T-cell (primary cell): ENCODE measurements at places on chromosomes 2 and 18.

DNA sequence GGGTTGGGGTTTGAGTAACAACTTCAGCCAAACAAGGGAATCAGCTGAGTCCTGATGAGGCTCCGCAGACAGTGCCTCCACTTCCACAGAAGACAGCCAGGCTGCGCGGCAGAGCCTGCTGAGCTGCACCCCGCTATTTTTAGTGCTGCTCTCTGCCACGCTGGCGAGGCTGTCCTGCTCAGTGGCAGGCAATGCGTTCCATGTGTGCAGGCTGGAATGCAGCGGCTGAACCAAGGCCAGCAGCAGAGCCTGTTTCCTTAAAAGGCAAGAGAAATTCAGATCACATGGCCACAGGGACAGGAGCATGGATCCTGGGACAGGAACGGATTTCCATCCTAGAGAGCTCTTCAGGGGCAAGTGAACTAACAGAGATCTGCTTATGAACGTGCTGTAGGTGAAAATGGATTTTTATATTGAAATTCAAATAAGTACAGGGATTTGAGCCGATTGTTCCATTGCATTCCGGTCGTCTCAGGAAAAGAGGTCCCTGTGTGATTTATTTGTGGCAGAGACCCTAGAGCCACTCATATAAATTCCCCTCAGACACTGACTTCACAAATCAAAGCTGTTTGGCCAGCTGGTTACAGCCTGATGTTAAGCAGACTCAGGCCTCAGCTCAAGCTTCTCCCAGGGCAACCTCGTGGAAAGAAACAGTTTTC is 98.7 kb downstream of the COL6A3 start:
- no peak for DNase-seq

DNA sequence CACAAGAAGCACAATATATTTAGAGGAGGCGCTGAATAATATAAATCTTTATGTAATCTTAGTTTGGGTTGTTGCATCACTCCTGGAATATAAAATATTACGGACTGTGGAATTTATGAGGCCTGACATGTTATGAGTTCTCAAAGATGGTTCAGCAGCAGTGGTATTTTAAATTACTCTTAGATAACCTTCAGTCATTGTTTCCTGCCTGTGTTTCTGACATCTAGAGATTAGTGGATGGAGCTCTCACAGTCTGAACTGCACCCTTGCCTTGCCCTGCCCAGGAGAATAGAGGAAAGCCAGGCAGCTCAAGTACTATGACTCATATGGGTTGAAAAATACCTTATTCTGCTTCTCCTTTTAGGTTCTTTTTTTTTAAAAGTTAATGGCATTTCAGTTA is 70.0 kb downstream of the ACSL3 start:
- no peak for DNase-seq

DNA sequence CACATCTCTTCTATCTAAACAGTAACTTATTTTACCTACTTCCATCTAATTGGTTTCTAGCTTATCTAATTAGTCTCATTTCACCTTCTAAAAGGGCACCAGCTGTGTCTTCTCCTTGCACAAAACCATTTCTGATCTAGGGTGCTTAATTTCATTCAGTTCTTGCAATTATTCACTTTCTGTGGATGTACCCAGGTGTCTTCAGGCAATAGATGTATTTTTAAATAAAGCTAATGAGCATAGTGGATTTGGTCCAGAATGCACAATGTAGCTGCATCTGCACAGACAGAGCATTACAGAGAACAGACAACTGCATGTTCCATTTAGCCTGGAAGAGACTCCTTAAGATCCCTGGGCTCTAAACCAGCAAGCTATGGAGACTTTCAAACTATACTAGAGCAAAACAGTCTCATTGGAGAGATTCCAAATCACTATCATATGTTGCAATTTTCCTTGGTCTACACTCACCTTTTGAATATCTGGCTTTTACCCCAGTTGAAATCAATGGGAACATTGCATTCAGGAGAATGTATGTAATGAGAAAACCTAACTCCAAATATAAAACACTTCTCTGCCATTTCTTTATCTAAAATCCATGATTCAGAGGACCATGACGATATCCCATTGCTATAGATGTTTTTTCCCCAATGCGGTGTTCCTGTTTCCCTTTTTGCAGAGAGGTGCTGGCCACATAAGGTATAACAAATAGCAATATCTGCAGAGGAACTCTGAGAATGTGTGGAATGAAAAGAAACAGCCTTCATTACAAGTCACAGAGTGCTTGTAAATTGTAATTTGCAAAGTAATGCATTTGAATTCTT is 3.5 kb upstream of the RFX8 start:
- DNase-seq: no peak

DNA sequence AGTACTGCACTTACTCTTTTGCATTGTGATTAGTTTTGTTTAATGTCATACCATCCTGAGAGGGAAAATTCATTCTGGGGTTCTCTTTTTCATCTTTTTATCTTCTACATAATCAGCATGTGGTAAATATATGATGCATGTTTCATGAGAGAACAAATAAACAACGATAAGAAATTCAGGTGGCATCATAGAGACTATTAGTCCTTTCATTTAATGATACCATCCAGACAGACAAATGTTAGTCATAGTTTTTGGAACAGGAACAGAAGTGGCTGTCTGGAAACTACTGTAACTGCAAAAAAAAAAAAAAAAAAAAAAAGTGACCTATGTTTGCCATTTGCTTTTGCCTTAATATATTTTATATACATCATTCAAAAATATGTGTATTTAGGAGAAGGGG is 761.0 kb downstream of the EPHA4 start:
- no peak for DNase-seq

DNA sequence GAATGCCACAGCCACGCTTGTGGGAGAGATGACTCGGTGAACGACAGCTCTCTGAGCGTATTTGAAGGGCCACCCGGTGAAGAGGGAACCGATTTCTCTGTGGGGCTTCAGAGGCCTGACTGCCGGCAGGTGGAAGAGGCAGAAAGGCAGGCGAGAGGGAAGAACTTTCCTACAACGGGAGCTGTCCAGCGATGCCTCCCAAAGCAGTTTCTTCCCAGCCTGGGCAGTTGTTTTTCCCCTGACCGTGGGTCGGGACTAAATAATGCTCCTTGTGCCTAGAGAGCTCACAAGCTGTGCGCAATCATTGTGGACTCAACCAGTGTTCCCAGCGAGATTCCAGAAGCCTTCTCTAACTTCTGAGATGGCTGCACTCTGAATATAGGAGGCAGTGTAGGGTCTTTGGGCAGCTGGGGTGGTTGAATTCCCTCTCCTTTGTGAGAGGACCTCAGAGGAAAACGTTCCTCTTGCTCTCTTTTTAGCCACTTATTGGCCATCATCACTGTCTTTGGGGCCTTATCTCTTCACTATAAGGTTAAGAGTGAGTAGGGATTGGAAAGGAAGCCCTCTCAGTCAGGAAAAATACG is 710 bp downstream of the SEC11C start:
- DNase-seq: no peak

- DNase-seq: no peak
Measured at GRCh38 chr2:208584378-208584985, 177.9 kb downstream of the PTH2R start.

DNA sequence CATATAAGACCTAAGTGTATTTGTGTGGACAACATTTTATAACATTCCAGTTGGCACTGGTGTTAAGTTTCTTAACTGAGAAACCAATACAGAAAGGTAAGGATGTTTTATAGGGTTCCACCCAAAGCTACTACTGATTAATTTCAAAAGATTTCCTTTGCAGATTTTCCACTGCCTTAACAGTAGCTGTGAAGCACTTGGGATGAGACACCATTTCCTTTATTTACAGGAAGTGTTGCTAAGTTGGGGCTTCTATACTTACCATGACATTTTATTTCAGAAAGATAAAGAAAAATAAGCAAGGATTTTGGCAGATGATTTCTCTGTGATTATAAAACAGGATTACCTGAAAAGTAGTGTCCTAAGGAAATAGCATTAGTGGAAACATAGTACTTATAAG is 234.3 kb downstream of the CALCRL start:
- DNase-seq: no peak

DNA sequence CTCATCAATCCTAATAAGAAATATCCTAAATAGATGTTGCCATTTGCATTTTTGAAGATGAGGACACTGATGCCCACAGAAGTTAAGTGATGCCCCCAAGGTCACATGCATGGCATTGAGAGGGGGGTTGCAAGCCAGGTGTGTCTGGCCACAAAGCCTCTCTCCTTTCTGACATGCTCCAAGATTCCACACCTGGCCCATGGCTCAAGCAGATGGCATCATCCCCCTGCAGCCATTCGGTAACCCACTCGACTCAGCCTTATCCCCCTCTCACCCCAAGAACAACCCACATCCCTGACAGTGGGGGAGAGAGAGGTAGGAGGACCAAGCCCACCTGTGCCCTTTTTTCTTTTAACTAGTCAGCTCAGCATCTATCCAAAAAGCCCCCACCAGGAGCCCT is 16.5 kb upstream of the TEX51 start:
- no peak for DNase-seq

DNA sequence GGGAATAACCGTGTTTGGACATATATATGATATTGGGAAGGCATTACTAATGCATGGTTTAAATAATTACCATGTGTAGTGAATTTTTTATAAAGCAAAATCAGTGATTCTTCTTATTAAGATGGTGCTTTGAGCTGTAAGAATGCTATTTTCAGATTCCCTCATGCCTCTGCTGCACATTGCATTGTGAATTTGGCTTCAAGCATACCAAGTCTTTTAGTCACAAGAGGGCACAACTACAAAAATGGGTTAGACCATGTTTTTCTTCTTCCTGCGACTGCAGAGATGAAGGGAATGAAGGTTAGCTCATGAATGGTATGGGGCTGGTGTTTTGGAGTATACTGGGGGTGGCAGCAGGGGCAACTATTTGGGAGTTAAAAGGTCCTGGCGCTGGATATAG is 320.1 kb downstream of the SLC4A3 start:
- no peak for DNase-seq

- DNase-seq: no peak
Measured at GRCh38 chr2:240397542-240397916, 37.9 kb upstream of the GPC1 start.

DNA sequence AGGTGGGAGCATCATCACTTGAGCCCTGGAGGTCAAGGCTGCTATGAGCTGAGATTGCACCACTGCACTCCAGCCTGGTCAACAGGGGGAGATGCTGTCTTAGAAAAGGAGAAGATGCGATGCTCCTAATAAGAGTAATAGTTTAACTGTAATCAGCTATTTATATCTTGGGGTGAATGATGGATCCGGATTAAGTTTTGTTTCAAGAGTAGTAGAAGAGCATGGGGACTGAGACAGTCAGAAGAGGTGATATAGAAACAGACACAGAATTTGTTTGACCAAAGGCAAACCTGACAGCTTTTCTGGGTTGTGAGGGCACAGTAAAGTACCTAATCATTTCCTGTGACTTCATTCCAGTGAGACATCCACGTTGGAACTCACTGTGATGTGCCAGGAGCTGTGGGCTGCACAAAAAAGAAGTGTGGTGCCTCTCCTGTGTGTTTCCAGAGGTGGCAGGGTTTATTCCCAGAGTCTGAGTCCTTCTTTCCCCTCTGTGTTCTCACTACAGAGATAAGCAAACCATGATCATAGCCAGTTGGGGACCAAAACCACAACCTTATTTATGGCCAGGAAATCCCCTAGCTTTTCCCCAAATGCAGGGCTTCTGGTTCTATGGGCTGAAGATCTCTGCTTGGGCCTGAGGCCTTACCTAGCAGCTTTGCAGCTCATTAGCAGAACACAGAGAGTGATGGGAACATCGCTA is 113.7 kb downstream of the XRCC5 start:
- DNase-seq: no peak

- no peak for DNase-seq
Measured at GRCh38 chr2:72131916-72132841, 15.5 kb downstream of the CYP26B1 start.

GRCh38 chr2:137775529-137775928 is 188.7 kb upstream of the HNMT start:
- no peak for DNase-seq
